ENCODE measurements at places on chromosomes 2 and 18.
A peak's percentile ranks its signal among the peaks of the same experiment; 100 is the strongest.

DNA sequence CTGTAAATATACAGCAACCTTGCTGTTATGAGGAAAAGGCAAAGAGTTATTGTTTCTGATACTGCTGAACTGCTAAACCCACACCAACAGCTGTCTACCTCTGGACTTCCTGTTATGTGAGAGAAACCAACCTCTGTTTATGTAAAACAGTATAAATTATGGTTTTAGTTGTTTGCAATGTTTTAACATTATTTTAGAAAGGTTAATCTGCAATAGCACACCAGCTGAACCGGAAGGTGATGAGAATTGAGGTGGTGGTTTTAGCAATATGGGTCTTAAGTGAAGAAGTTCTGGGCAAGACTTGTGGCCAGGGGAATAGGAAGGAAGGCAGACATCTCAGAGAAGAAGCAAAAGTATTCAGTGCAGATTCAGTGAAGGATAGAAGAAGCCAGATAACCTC lies 237.8 kb downstream of the PLCL1 start:
- DNase-seq, result no peak

GRCh38 chr18:12424252-12424651 lies 16.5 kb downstream of the PRELID3A start:
- no peak for DNase-seq

- no peak for DNase-seq
Measured at GRCh38 chr2:72037261-72037666, 110.4 kb downstream of the CYP26B1 start.

DNA sequence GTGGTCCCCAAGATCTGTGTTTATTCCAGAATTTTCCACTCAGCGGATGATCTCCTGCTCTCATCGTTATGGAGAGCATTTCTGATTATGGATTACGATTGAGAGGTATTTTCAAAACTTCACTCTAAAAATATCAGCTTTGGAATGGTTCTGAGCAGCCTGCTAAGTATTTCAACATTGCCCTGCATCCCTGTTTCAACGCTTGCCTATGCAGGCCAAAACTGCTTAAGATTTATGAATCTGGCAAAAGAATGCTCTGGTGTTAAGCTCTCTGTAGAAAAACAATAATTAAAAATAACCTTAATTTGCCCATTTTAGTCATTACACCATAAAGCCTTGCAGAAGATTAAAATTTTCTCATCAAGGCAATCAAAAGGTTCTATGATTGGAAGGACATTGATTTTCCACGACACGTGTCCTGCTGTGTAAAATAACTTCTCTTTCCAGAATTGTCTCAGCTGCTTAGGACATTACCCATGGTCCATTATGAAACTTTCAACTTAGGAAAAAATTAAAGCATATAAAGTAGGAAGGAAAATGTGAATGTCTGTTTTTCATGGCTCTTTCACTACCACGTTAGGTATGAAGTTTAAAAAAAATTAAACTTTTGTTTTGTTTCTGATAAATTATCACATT lies 229.9 kb downstream of the ACKR3 start:
- DNase-seq, result no peak

GRCh38 chr18:8858888-8859511 lies 153.6 kb downstream of the MTCL1 start:
- peak; percentile 95 for DNase-seq

- no peak for DNase-seq
Measured at GRCh38 chr2:25232248-25232825, 64.0 kb upstream of the POMC start.

DNA sequence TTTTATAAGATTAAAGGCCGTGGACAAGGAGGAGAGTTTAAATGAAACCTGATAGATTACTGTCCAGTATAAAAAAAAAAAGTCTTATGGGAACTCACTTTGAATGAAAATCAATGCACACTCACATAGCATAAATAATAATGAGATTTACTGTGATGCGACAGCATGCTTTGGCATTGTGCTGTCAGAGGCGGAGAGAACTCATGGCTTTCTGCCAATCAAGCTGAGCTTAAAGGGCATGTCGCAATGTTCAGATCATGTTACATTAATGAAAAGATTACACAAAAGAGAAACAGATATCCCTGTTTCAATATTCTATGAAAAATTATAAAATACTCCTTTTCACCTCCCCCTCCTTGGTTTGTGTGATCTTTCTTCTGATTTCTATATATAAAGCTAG lies 310.8 kb downstream of the ERBB4 start:
- DNase-seq, result peak; percentile 67

GRCh38 chr2:69149631-69150215 lies 136.7 kb downstream of the ANTXR1 start:
- DNase-seq, result peak; percentile 15

DNA sequence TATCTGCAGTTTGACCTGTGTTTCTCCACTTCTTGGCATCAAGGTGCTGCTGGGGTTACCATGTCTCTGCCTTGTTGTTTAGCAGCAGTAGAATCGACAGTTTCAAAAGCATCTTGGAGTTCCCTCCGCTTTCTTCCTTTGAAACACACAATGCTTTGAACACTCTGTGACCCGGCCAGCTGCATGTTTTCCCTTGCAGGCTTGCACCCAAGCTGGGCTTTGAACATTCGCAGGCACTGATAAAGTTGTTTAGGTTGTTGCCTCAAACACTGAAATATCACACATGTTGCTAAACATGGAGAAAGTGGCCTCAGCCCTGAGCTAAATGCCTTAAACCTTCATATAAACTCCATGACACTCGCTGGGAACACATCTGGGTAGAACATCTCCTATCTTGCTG lies 251.7 kb downstream of the TSN start:
- DNase-seq, result no peak

DNA sequence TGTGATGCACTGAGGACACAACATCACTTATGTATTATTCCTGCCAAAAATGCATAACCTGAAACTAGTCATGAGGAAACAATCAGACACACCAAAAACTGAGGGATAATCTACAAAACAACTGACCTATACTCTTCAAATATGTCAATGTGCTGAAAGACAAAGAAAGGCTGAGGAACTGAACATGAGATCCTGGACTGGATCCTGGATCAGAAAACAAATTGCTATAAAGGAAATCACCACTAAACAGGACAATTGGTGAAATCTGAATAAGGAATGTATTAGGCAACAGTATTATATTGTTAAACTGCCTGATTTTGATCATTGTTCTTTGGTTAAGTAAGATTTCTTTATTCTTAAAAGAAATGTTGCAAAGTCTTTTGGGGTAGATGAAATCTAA lies 28.8 kb downstream of the CUL3 start:
- no peak for DNase-seq

DNA sequence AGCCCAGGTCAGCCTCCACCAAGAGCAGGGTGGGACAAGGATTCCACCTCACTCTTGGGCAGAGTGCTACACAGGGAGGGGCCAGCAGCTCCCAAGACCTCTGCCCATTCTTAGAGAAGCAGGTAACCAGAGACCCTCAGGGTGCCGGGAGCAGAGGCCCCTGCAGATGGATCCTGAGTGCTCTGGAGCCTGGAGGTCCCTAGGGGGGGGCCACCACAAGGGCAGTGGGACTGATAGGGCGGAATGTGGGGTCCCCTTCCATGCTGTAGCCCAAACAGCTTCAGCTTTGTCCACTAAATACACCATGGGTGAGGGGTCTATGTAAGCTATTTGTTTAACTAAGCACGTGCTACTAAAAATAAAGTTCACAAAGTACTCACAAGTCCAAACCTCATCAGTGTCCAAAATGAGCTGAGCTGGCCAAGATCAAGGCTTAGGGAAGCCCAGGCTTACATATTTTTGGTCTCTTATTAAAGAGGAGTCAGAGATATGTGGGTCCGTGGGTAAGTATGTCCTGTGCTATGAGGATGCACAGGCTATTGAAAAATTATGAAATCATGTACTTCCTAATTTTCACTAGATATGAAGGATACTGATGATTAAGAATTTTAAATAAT lies 21.5 kb upstream of the GPC1 start:
- DNase-seq, result no peak

DNA sequence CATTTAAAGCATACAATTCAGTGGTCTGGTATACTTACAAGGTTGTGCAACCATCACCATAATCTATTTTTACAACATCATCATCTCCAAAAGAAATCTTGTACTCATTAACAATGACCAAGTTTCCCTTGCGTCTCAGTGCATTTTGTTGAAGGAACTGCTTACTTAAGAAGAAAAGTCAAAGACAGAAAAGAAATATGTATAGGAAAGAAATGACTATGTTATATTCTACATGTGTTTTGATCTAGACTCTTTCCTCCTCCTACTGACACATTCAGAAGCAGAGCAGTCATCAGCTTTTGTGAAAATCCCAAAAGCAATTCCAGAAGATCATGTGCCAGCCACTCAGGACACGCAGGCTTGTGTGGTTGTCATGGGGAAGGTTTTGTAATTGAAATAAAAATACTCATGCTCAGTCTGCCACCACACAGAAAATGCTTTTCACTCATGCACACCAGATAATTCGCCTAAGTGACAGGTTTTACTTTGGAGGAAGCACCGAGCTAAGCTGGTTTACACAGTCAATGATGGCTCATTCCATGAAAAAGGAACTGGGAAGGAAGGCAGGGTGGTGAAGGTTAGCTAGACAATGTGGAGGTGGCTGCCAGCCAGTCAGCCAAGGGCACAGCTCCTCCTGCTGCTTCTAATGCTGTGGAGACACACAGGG lies 158.5 kb upstream of the REV1 start:
- DNase-seq, result peak; percentile 83

DNA sequence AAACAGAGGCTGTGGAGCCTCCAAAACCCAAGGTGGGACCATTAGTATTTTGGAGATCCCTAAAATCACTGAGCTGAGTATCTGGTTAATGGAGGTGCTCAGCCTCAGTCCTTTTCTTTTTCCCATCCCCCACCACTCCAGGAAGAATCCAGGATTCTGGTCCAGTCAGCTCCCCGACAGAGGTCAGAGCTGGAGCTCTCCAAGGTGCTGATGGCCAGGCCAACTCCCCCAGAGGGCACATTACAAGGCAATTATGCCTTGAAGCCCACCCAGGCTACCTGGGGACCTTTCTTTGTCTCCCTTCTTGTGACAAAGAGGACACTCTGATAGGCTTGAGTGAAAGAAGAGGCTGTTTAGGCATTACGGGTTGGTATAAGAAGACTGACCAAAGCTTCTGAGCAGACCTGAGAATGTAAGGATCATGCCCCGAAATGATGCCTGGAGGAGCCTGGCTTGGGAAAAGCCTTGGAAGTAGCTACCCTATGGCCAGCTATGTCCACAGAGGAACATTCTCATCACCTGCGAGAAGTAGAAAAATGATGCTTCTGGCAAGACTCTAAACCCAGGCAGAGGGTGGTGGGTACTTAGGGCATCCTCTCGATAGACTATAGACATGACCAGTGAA lies 102.5 kb upstream of the LDAH start:
- no peak for DNase-seq

GRCh38 chr2:241359481-241360045 lies 3.5 kb downstream of the FARP2 start:
- DNase-seq, result no peak

DNA sequence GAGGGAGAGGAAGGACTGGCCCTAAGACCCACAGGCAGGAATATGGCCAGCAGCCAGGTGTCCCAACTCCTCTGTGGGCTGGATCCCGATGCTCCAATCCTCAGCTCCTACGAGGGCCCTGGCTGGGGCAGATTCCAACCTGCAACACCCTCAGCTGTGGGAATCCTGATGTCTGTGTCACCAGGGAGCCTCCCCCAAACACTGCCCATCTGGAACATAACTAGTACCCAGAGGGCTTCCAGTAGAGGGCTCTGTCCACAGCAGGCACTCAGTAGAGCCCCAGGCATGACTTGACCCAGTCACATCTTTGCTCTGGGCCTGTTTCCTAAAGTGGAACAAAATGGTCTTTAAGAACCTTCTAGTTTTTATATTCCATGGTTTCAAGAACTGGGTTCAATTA lies 20.6 kb upstream of the LOXHD1 start:
- DNase-seq, result no peak

GRCh38 chr2:231190531-231191197 lies 7.8 kb upstream of the ARMC9 start:
- no peak for DNase-seq

DNA sequence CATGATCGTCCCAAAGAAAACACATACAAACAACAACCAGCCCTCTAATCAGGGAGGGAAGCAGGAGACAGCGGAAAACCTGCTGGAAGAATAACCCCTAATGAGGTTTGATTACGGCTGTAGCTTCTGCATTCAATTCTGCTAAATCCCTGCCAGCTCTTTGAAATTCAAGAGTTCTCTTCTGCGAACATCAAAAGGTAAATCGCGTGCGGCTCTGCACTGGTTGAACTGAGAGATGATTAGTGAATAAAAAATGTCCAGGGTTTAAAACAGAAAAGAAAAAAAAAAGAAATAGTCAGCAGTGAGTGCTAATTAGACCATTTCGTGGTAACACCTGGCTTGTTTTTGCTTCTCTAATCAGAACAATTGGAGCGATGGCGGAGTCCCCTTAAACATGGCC lies 153.0 kb upstream of the CAPN13 start:
- no peak for DNase-seq

GRCh38 chr18:44309185-44309584 lies 371.5 kb upstream of the SETBP1 start:
- peak; percentile 36 for DNase-seq

DNA sequence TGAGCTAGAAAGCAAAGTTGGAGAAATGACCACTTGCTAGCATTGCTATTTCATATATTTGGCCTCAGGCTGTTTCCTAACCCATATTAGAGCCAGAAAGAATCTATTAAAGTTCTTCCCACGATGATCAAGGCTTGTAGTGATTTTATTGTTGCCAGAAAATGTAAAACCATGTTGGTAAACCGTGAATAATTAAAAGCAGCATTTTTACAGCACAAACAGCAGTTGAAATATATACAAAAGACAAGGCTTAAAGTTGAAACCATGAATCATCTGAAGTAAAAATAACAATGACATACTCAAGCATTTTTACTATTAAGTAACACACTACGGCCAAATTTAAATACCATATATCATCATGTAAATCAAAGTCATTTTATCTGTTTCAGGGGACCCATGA lies 27.7 kb upstream of the DSC3 start:
- no peak for DNase-seq

DNA sequence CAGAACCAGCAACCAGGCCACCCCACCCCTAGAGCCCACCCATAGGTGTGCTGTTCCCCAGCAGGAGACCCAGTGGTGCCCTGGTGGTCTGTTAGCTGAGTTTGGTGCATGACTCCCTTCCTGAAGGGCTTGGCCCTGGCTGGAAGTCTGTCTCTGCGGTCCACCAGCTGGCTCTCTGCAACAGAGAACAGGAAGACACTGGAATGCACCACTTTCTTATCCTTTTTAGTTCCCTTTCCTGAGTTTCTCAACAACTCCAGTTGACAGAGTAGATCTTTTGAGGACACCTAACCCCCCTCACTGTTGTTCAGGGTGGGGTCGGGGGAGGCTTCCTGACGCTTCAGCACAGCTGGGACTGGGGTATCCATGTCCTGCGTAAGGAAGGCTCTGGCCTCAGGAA lies 11.9 kb upstream of the RPL37A start:
- DNase-seq, result no peak

- no peak for DNase-seq
Measured at GRCh38 chr2:65045651-65046050, 10.6 kb upstream of the CEP68 start.

GRCh38 chr2:166081131-166081632 lies 46.6 kb downstream of the SCN1A start:
- DNase-seq, result no peak

Measured in fibroblast of skin of left biceps (primary cell).